ENCODE measurements at places on chromosomes 16 and 17.

DNA sequence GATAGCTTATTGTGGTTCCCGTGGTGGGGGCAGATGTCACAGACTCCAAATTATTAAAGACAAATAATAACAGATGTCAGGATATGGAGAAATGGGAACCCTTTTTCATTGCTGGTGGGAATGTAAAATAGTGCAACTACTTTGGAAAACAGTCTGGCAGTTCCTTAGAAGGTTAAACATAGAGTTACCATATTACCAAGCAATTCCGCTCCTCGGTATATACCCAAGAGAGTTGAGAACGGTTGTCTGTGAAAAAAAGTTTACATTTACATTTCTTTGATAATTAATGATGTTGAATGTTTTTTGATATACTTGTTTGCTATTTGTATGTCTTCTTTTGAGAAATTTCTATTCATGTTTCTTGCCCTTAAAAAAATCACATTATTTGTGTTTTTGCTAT, 41.2 kb downstream of the OR1D5 start:
- no peak for DNase-seq

GRCh38 chr17:58273453-58274104, 7.2 kb downstream of the MPO start:
- no peak for DNase-seq

- no peak for DNase-seq
These were observed 43.6 kb downstream of the NOS2 start for GRCh38 chr17:27756467-27757371.

GRCh38 chr16:67170168-67170948, at the start of gene NOL3:
NOL3 (plus strand) TSS chr16:67170538.
- DNase-seq: no peak

- DNase-seq: no peak
These were observed 72.2 kb downstream of the RPGRIP1L start for GRCh38 chr16:53631236-53632025.

- no peak for DNase-seq
These were observed 108.9 kb downstream of the GNAO1 start for GRCh38 chr16:56300242-56300623.

GRCh38 chr16:88453611-88454522, 787 bp downstream of the ZFPM1 start:
- no peak for DNase-seq

- DNase-seq: no peak
These were observed 47.2 kb downstream of the ABCC1 start for GRCh38 chr16:15996432-15997109.

All from GM12891 (cell line).